ENCODE measurements at places on chromosomes 1 and 21. TPM values are rescaled to one million over a fixed set of nuclear protein-coding genes. Genes with fewer than 3 reads are reported as not detected.

The RGS7 gene
- 0.32 TPM for total RNA-seq

The FABP3 gene
- total RNA-seq = 54.1 TPM

The FCAMR gene
- total RNA-seq = not detected

The TMCO2 gene
- not detected for total RNA-seq

The EPHA2 gene
- total RNA-seq = 14.8 TPM

The PLK3 gene
- 15.5 TPM for total RNA-seq

DNA sequence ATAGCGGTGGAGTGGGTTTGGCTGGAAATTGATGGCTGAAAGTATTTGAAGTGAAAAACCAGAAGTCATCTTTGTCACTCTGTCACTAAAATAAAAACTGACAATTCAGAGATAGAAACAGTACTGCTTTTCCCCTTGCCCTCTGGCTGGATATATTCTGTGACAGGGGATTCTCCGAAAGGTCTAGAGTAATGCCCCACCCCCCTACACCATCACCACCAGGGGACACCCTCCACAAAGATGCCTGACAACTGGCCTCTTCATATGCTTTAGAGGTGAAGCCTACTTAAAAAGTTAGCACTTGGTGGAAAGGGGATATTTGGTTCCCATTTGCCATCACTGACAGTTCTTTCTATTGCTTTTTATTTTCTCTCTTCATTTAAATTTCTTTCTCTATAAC lies 73.5 kb downstream of the SGIP1 start:
- no peaks in the 10 kb centered on the region for H3K4me1 ChIP-seq
- no peak for DNase-seq
- H3K4me3 ChIP-seq = no peak overlapping the region

DNA sequence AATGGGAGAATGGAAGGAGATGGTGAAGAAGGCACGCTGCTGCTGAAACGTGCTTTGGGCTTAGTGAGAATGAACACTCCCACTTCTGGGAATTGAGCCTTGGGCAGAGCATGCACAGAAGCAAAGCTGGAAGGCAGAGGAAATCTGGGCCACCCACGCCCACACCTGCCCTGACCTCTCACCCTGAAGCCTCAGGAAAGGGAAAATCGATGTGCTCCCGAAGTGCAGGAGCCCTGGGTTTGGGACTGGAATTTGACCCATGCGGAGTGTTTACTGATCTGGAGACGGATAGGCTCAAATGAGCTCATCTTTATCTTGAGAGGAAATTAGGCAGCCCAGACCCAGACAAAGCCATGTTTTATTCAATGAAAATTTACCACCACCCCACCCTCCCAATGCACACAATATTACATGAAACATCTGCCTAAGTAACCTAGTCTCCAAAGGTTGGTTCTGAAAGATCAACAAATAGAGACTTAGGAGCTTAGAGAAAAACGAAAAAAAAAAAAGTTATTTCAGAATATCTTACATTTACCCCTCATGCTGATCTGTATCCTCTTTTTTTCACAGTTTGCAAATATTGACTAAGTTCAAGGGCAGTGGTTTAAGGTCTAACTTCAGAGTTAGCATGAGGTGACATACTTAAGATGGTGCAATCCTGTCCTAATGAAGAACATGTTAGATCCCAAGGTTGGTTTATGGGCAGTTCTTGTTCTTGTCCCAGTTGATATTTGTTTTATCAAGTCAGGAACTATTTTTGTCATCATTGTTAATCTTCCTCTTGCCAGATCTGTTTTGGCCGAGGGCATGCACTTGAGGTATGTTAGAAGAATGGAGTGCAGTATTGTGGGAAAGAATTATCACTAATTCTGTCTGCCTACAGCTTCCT lies 63.0 kb downstream of the PROX1 start:
- DNase-seq = peak; percentile 8
- H3K4me3 ChIP-seq = no peak overlapping the region

- no peak overlapping the region for H3K4me3 ChIP-seq
- no peaks in the 10 kb centered on the region for H3K27me3 ChIP-seq
- no peak for DNase-seq
- no peak overlapping the region for H3K27ac ChIP-seq
- no peaks in the 10 kb centered on the region for H3K4me1 ChIP-seq
These were observed 140.6 kb upstream of the SAMSN1 start for GRCh38 chr21:14686466-14687267.

DNA sequence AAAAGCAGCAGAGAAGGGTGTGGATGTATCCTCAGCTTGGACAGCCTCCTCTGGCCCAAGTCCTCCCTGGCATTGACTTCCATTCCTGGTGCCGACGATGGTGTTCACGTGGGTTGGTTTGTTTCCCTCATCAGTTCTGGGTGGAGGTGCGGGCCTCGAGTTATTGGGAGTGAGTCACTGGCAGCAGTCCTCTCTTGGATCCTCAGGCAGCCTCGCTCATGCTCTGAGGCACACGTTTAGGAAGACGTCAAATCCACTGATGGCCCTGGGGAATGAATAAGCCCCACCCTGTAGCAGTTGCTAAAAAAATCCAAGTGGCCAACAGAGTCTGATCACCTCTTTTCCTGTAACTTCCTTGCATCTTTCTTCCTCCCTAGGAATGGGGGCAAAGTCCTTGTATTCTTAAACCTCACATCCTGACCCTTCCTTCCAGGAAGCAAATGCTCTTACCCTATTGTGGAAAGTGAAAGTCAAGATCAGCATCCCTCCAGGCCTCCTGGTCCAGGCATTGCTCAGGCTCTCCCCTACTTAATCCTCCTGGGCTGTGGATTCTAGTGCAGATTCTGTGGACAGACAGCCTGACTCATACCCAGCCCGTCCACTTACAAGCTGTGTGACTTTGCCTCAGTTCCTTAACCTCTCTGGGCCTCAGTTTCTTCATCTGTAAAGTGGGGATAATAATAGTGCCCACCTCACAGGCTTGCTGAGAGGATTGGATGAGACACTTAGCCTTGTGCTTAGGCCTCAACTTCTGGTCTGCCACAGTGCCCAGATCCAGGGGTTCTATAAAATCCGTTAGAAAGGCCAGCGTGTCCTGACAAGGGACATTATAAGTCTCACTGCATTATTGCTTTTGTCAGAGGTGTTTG lies 111.1 kb downstream of the TLR5 start:
- no peak for DNase-seq
- no peak overlapping the region for H3K4me3 ChIP-seq
- no peak overlapping the region for H3K27ac ChIP-seq
- no peaks in the 10 kb centered on the region for H3K27me3 ChIP-seq
- no peaks in the 10 kb centered on the region for H3K4me1 ChIP-seq
- no peaks in the 10 kb centered on the region for H3K36me3 ChIP-seq
